Osteoblast (primary cell): ENCODE measurements at places on chromosomes 2 and 18.

DNA sequence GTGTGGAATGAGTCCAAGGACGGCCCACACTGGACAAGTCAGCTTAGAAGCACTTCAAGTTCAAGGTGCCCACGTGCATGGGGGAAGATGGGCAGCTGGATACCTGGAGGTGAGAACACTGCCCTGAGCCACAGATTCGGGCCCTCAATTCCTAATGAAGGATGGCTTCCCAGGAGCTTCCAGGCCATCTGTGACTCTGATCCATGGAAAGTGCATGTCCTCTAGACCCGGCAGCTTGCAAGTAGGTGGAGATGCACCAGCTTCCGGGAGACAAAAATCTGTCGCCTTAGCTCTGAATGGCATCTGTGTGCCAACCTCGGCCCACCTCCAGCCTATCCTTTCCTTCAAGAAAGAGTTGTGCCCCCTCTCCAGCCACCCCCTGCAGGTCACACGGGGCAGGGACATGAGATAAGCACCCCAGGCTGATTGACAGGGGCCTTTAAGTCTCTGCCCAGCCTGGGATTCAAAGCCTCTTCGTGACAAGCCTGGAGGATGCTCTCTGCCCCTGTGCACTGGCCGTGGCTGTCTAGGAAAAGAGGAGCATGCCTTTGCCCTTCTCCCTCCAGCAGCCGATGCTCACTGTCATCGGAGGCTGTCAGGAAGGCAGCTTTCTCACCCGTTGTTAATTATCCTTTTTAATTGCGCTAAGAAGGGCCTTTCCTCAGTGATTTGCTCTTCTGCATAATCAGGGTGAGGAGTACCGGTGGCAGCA, 65.5 kb downstream of the BIN1 start:
- no peaks in the 10 kb centered on the region for H3K36me3 ChIP-seq
- peak; percentile 39 for DNase-seq
- H3K4me1 ChIP-seq, result no peaks in the 10 kb centered on the region

- H3K27me3 ChIP-seq, result no peaks in the 10 kb centered on the region
- no peaks in the 10 kb centered on the region for H3K4me1 ChIP-seq
- H3K36me3 ChIP-seq, result peaks cover 3% of the 10 kb centered on the region
- H3K4me3 ChIP-seq, result no peak overlapping the region
- DNase-seq, result no peak
Observed at GRCh38 chr2:190352668-190353536, 9.5 kb downstream of the INPP1 start.

DNA sequence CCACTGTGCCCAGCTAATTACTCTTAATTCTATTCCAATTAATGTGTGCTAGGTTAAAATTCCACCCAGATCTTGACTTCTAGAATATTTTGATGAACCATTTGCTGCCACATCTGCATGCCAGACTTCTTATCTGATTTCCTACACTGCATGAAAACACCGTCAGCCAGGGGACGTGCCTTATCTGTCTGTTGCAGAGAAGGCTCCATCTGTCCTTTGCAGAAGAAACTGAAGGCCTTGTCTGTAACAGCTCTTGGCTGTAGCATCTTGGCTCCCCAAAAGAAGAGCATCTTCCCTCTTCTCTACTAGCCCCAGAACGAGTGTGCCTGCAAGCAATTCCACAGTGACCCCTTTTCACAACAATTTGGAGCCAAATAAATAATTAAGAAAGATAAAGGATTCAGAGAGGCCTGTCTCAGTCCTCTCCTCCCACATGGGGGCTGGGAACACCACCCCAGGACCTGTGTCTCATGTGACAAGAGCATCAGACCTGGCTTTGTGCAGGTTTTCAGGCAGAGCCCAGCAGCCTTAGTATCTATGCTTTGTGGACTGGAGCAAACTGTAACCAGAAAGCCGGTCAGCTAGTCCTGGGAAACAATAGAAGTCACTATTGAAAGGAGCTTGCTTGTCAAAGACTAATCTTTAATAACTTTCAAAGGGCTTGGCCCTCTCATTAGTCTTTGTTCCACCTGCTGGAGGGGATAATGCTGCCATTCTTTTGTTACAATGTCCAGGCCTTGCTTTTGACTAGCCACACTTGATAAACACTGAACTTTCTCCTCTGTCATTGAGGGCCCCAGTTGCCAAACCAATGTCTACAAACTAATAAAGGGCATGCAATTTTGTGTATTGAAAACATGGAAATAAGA, 84.0 kb upstream of the NEUROD1 start:
- H3K27me3 ChIP-seq, result no peaks in the 10 kb centered on the region
- no peak overlapping the region for H3K4me3 ChIP-seq
- H3K27ac ChIP-seq, result no peak overlapping the region
- H3K36me3 ChIP-seq, result no peaks in the 10 kb centered on the region
- no peak for DNase-seq

DNA sequence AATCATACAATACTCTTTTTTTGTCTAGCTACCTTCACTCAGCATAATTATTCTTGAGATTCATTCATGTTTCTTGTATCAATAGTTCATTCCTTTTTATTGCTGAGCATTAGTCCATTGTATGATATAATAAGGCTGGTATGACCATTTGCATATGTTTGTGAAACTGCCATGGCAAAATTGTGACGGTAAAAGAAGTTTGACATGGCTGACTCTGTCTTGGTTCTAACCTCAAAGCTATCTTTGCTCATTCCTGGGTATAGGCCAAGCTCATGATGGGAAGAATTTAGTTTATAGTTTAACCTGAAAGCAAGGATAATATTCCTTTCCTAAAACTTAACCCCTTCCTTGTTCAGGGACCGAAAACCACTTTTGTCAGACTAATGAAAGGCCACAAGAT, 46.4 kb downstream of the COMMD1 start:
- H3K4me3 ChIP-seq, result no peak overlapping the region
- peaks cover 2% of the 10 kb centered on the region for H3K4me1 ChIP-seq
- peak overlapping the region; percentile 64 for H3K27ac ChIP-seq
- no peaks in the 10 kb centered on the region for H3K27me3 ChIP-seq

DNA sequence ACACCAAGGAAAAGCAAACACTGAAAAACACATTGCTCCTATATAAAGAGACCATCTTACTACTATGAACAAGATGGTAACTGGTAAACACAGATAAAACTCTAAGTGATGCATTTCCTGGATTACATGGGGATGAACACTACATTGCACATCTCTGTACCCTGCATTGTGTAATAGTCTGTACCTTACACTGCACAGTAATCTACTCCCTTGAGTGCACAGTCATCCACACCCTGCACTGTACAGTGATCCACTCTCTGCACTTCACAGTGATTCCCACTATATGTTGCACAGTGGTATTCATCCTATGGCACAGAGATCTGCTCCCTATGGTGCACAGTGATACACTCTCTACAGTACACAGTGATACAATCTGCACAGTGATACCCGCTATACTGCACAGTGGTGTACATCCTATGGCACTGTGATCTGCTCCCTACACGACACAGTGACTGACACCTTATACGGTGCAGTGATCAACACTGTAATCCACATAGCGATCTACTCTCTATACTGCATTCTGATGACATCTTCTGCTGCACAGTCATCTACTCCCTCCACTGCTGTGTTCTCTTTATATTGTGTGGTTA, 462.2 kb upstream of the RGPD4 start:
- no peak for DNase-seq
- no peaks in the 10 kb centered on the region for H3K36me3 ChIP-seq
- no peaks in the 10 kb centered on the region for H3K27me3 ChIP-seq
- H3K27ac ChIP-seq, result no peak overlapping the region
- no peak overlapping the region for H3K4me3 ChIP-seq
- no peaks in the 10 kb centered on the region for H3K4me1 ChIP-seq

- peaks cover 20% of the 10 kb centered on the region for H3K36me3 ChIP-seq
- peaks cover 8% of the 10 kb centered on the region for H3K4me1 ChIP-seq
- H3K27me3 ChIP-seq, result no peaks in the 10 kb centered on the region
- H3K4me3 ChIP-seq, result no peak overlapping the region
- DNase-seq, result no peak
- no peak overlapping the region for H3K27ac ChIP-seq
Observed at GRCh38 chr2:200447139-200447855, 62.6 kb downstream of the KCTD18 start.
